Left ventricle myocardium superior (tissue), 1 donor: ENCODE measurements at places on chromosomes 11 and 22.

DNA sequence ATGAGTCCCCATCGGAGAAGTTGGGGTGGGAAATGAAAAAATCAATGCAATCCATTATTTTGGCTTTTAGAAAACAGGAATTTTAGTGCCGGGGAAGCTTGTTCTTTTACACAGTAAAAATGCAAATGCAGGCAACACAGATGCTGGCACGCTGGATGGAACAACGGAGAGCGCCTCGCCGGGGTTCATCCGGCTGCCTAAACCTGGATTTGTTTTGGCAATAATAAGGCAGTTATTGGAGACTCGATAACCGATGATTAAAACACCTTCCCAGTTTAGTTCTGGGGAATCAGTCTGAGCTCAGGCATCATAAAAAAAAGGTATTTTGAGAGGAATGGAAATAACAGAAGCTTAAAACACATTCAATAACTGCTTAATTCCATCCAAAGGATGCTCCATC, 2.9 kb downstream of the DSCAML1 start:
- DNase-seq: no peak

GRCh38 chr11:20627701-20628100, 28.3 kb downstream of the SLC6A5 start:
- DNase-seq: no peak

- no peak for DNase-seq
These were observed 29.5 kb downstream of the RCOR2 start for GRCh38 chr11:63887386-63887999.

DNA sequence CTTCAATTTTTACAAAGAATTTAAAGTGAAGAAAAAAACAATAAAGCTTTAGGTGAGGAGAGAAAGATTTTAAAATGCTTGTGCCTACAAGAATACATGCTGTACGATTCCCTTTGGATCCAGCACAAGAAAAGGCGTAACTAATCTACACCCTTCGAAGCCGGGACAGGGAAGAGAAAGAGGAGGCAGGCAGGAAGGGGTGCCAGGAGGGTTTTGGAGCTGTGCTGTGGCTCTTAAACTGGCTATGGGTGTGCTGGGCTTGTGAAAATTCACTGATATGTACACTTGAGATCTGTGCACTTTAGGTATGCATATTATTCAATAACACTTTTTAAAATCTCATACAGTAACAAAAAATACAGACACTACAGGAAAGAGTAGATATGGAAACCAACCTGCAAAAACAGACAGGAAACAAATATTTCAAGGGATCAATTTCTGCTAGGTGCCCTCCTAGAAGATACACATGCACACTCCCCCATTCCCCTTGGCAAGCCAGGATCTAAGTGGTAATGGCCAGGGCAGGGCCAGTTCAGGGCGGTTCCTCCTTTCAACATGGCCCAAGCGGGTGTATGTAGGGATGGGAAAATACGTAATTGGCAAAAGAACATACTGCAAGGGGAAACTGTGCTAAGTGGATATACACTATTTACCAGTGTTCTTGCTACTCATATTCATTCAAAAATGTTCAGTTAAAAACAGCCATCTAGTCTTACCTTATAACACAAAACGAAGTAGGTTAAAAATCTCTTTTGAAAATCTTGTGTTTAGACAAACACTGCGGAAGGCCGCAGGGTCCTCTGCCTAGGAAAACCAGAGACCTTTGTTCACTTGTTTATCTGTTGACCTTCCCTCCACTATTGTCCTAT, 54.2 kb downstream of the PACSIN2 start:
- DNase-seq: no peak

- no peak for DNase-seq
These were observed 2.4 kb downstream of the GNB1L start for GRCh38 chr22:19852177-19852781.

DNA sequence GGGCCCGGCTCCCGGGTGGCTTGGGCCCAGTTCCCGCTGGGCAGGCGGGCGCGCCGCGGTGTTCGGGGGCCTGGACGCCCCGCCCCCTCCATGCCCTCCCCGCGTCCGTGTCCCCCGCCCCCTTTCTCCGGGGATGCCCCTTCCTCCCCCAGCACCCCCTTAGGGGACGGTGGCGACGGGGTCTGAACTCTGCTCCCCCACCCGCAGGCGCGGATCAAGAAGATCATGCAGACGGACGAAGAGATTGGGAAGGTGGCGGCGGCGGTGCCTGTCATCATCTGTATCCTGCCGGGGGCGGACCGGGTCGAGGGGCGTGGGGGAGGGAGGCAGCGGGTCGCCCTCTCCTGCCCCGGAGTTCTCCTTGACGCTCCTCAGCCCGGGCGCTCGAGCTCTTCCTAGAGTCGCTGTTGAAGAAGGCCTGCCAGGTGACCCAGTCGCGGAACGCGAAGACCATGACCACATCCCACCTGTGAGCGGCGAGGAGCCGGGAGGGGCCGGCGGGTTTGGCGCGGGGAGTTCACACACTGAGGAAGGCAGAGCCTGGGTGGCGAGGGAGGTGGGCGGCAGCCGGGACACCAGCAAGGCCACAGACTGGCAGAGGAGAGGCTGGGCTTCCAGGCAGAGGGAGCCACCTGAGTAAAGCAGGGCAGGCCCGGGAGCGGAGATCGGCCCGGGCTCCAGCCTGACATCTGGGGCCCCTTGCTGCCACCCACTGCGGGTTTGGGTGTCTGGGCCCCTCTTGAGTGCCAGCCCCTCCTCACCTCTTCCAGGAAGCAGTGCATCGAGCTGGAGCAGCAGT, 546 bp downstream of the DRAP1 start:
- no peak for DNase-seq

DNA sequence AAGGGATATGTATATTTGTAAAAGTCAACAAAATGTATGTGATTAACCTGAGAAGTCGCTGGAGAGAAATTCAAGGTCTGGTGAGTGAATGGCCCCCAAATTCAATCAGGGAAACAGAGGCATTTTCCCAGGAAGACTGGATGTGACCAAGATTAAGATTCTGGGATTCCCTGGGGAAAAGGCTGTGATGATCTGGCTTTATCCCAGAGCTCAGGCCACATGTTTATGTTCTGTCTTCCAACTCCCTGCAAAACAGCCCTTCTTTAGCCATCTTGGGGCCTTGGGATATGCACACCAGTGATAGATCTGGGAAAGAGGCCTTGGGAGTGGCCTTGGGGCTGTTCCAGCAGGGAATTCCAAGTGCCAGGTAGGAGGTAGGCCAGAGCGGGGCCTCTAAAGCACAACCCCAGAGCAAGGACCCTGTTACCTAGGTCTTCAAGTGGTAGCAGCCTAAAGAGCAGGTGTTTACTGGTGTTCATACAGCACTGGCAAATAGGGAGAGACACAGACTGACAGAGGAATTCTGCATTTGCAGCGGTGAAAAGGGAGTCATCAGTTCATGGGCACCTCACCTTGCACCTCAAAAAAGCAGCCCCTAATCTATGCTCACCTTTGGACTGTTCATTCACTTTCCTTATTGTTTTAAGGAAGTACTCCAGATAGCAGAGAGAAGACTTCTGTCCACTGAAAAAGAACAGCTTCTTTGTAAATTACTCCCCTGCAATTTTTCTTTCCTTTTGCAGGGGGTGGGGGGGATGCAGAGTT, 312.4 kb downstream of the BUD13 start:
- DNase-seq: no peak

GRCh38 chr11:66541892-66542291, 4.0 kb downstream of the ZDHHC24 start:
- DNase-seq: no peak

DNA sequence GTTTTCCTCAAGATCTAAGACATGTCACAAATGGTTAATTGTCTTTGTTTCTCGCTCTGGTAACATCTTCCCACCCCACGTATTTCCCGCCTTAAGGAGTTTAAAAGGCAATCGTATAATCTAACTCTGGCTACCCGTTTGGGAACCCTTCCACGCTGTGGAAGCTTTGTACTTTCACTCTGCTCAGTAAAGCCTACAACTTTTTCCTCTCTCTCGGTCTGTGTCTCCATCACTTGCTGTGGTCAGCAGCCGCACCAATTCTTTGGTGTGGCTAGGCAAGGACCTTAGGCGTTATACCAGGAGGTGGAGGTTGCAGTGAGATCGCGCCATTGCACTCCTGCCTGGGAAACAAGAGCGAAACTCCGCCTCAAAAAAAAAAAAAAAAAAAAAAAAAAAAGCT, 1430.1 kb downstream of the LRRC4C start:
- no peak for DNase-seq

DNA sequence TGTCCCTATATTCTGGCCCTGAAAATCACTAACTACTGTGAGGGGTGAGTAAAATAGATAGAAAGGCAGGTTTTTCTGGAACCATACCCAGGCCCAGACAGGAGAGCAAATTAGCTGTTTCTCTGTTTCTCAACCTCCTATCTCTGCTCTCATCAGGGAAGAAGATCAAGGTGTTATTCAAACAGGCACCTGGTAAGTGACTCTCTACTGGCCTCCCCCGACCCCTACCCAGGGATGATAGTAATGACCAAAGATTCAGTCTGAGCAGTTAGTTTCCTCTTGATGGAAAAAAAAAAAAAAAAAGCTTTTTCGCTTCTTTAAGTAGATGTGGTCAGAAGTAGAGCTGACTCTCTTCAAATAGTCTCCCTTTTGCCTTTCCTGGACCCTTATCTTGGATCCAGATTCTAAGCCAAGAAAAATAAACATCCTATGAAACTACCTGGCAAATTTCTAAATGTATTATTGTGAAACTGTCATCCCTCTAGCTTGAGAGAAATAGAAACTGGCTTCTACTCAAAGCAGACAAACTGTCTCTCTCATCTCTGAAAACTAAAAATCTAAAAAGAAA, 9.9 kb downstream of the LRRC4C start:
- DNase-seq: no peak
